Motor neuron (in vitro differentiated cells): ENCODE measurements at places on chromosomes 7 and 10. TPM values are rescaled to one million over a fixed set of nuclear protein-coding genes. Genes with fewer than 3 reads are reported as not detected.

Gene ZEB1
- total RNA-seq: 55.1 and 56.4 TPM in 2 replicates

Gene GJD4
- not detected in 2 replicates for total RNA-seq

Gene PWWP2B
- 7.3 and 8.6 TPM in 2 replicates for total RNA-seq

Gene ADARB2
- total RNA-seq: 0.43 and 0.45 TPM in 2 replicates

Gene MEPCE
- total RNA-seq: 47.1 and 54.3 TPM in 2 replicates
